AG09319 (cell line): ENCODE measurements at places on chromosomes 12 and 14.

- DNase-seq, result no peak
These were observed 61.2 kb upstream of the FAM222A start for GRCh38 chr12:109652233-109652976.

DNA sequence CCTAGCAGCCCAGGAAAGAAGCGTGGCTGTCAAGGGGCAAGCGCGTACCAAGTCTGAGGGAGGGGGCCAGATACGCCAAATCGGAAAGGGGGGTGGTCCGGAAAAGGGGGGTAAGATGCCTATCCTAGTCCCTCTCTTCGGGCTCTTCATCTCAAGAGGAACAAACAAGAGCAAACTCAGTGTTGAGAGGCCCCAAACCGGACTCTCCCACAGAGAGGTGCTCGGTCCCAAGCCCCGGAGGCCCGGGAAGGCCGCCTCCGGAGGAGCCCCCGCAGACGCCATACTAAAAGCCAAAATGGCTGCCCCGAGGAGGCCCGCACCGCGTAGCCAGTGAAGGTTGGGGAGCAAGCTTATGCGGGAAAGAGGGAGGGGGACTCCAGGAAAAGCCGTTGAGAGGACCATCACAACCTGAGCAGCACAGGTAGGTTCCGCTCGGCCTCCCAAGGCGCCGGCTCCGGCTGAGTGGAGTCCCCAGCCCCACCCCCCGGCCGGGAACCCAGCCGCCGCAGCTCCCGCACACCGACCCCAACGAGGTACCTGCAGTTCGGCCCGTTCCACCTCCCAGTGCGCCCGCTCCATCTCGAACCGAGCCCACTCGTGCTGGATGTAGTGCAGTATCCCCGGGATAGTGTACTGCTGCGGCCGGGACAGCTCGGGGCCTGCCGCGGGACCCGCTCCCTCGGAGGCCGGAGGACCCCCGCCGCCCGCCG, at the start of gene AP4S1:
AP4S1 (plus strand) TSS at position 283 of the 710 bp plus-strand sequence. CDS start 40,548 bp downstream, outside the sequence.
- DNase-seq, result no peak

DNA sequence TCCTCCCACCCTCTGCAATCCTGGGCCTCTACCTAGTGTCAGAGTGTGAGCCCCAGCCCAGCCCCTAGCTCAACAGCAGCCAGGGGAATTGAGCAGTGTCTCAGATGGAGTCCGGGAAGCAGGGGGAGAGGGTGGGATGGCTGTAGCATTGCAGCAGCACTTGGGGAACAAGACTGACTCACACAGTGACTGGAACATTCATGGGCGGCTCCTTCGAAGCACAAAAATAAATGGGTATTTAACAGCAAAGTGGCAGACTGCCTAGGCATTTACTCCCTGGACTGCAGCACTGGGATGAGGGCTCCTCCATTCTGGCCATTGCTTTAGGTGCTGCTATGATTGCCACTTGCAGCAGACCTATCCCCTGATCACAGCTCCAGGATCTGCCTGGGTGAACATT, 46.0 kb upstream of the STK38L start:
- no peak for DNase-seq

GRCh38 chr14:71202881-71203280, 295.6 kb downstream of the PCNX1 start:
- no peak for DNase-seq
